ENCODE measurements at places on chromosomes 1 and 21. TPM values are rescaled to one million over a fixed set of nuclear protein-coding genes. Genes with fewer than 3 reads are reported as not detected.

Gene HMGCS2
- not detected for total RNA-seq

Gene PRKAA2
- total RNA-seq: 15.0 TPM

- no peak for DNase-seq
- peaks cover 7% of the 10 kb centered on the region for H3K4me1 ChIP-seq
- H3K36me3 ChIP-seq: no peaks in the 10 kb centered on the region
- H3K27me3 ChIP-seq: peaks cover 23% of the 10 kb centered on the region
- H3K4me3 ChIP-seq: no peak overlapping the region
Measured at GRCh38 chr1:40820251-40820797, 36.7 kb downstream of the KCNQ4 start.

- no peak overlapping the region for H3K4me3 ChIP-seq
- no peaks in the 10 kb centered on the region for H3K36me3 ChIP-seq
- no peak for DNase-seq
Measured at GRCh38 chr1:204633665-204634064, 51.9 kb downstream of the LRRN2 start.

Gene KCNJ9
- 0.03 TPM for total RNA-seq

Gene TNNI3K
- 4.4 TPM for total RNA-seq

DNA sequence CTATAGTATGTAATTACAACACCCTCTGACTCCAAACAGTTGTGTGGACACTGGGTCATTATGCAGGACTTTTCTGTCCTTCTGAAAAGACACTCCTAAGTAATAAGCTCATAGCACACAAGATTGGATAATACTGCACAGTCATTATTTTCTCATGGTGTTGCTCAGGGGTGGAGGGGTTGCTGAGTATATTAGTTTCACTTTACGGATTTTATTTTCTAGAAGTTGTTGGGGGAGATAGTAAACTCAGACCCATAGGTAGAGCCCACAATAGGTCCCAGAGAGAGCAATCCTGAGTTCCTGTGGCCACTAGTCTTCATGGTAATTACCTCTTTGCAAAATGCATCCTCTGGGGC, 53.4 kb downstream of the DUSP10 start:
- no peak overlapping the region for H3K4me3 ChIP-seq
- peak overlapping the region; percentile 93 for H3K27ac ChIP-seq
- no peak for DNase-seq
- no peaks in the 10 kb centered on the region for H3K36me3 ChIP-seq
- peaks cover 18% of the 10 kb centered on the region for H3K4me1 ChIP-seq

- no peaks in the 10 kb centered on the region for H3K27me3 ChIP-seq
- H3K4me3 ChIP-seq: no peak overlapping the region
- DNase-seq: no peak
Measured at GRCh38 chr1:30195424-30196134, 527.8 kb downstream of the MATN1 start.

DNA sequence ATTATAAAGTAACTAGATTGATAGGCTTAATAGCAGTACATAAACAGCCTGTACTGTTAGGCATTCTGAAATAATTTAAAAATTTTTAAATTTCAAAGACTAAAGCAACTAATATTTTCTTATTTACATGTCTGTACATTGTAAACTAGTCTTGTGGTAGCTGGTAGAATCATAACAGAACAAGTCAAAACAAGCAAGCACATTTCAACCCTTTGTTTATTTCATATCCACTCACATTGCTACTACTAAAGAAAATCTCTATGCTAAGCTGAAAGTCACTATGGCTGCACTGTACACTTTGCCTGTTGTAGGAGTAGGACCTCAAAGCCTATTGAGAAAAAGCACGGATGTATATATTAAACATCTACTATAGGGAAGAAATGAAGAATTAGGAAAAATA, 738.2 kb upstream of the ADGRL4 start:
- no peak overlapping the region for H3K27ac ChIP-seq
- H3K27me3 ChIP-seq: no peaks in the 10 kb centered on the region
- DNase-seq: no peak
- no peaks in the 10 kb centered on the region for H3K4me1 ChIP-seq
- H3K36me3 ChIP-seq: no peaks in the 10 kb centered on the region

Data from cardiac muscle cell (in vitro differentiated cells and primary cell).